Hematopoietic multipotent progenitor cell (in vitro differentiated cells): ENCODE measurements at places on chromosomes 1 and 21.
A peak's percentile ranks its signal among the peaks of the same experiment; 100 is the strongest.

DNA sequence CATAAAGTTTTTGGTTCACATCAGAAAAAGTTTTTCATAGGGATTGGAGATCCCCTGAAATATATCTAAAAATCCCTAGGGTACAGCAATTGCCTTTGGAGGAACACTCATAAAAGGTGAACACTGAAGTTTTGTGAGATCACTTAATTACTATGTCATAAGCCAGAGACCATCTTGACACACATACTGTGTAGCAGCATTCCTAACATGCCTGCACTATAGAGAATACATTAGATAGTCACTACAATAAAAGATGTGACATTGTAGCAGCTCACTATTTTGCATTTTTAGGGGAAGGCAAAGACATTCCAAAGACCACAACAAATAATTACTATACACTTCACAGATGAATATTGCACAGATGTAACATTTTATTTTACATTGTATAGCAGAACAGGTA lies 779.9 kb downstream of the KCNT2 start:
- no peak for DNase-seq

- DNase-seq, result no peak
Observed at GRCh38 chr1:93818570-93818959, 60.4 kb downstream of the DNTTIP2 start.

- DNase-seq, result peak; percentile 58
Observed at GRCh38 chr1:61301824-61302657, 219.7 kb downstream of the NFIA start.

- DNase-seq, result no peak
Observed at GRCh38 chr1:46643368-46643775, 24.8 kb downstream of the ATPAF1 start.

GRCh38 chr1:16094453-16095158 lies 21.2 kb upstream of the FAM131C start:
- no peak for DNase-seq

- DNase-seq, result no peak
Observed at GRCh38 chr1:24708938-24709337, 36.3 kb upstream of the CLIC4 start.

GRCh38 chr1:41053316-41053715 lies 31.8 kb upstream of the SLFNL1 start:
- no peak for DNase-seq

DNA sequence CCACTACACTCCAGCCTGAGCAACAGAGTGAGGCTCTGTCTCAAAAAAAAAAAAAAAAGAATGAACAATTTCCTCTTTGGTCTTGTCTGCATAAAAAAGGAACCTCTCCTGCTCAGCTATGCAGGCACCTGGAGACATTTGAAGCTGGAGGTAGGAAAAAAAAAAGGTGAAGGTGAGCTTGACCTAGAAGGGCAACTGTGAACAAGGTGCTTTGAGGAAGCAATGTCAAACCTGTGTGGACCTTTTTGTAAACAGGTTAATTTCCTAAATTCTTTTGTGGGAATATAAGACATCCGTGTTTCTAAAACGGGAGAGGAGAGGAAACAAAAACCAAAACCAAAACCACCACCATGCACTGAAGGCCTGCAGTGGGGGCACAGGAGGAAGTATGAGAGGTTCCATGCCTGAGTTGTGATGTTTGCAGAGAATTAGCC lies 77.5 kb downstream of the SLC45A1 start:
- peak; percentile 77 for DNase-seq

- no peak for DNase-seq
Observed at GRCh38 chr1:218711884-218712674, 366.9 kb downstream of the TGFB2 start.

DNA sequence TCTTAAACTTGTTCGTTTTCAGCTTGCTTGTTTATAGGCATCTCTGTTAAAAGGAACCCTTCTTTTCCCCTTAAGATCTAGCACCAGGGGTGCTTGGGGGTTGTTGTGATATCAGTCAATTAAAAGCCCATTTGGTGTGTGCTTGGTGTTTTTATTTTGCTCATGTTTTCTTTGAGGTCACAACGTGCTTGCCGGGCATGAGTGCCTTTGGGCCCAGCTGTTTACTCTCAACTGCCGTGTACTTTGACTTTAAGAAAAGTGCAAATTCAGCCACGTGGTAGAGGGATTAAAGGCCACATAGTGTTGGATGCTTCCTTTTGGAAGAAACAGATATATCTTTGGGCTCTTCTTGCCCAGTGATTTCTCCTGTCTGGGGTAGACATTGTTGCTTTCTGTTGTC lies 10.5 kb downstream of the ARID1A start:
- no peak for DNase-seq

GRCh38 chr1:119266858-119267257 lies 101.7 kb upstream of the HAO2 start:
- no peak for DNase-seq

GRCh38 chr1:163395790-163396189 lies 74.0 kb downstream of the NUF2 start:
- DNase-seq, result no peak

DNA sequence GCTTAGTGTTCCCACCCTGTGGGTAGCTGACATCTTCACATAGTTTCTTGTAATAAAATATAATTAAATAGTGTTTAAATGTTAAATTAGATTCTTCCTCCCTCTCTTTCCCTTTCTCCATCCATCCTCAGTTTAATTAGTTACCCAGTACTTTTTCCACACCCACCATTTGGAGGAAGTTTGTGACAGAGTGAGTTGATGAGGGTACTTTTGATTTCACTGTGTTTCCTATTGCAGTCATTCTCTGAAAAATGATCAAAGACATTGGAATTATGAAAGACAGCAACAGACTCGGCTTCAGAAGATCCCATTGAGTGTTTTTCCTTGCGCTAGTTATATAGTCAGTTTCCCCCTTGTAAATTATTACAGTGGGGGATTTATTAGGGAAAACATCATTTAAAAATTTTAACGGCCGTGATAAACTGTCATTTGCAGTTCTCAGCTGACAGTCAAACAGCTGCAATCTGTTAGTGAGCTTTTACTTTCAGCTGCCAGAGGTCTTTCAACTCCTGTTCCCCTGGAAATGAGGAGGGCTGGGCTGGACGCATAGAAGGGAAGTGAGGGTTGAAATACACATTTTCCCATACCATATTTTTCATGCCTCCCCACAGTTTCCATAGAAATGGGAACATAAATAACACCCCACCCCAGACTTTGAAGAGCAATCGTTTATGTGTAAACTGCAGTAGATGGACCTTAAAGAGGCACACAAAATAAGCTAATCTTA lies 61.3 kb upstream of the CACYBP start:
- no peak for DNase-seq
